ENCODE measurements at places on chromosomes 5 and 9.

DNA sequence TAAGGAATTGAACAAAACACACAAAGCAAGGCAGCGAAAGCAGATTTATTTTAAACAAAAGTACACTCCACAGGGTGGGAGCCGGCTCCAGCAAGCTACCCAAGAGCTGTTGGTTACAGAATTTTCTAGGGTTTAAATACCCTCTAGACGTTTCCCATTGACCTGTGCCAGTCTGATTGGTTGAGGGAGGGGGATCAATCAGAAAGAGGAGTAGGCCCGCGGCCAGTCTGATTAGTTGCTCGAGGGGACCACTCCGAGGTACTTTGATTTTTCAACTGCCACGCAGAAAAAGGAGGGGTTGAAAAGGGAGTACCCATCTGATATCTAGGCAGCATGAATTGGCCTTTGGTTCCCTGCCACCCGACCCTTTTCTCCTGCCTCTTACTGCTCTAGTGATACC, 998 bp downstream of the SRP19 start:
- DNase-seq: no peak

DNA sequence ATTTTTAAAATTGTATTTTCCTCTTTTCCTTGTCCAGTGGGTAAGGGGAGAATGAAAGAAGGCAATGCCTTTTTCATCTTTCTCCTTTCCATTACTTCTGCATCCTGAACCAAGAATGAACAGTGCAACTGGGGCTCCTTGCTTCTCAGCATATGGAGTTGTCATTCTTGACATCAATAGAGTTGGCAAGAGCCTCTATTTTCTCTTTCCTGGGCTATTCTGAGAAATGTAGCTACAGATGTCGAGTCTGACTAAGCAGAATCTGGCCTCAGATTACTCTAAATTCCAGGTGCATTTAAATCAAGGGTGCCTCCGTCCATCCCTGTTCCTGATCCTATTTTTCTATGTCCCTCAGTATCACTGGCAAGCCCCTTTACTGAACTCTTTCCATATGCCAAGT, 244.8 kb downstream of the GLIS3 start:
- no peak for DNase-seq

DNA sequence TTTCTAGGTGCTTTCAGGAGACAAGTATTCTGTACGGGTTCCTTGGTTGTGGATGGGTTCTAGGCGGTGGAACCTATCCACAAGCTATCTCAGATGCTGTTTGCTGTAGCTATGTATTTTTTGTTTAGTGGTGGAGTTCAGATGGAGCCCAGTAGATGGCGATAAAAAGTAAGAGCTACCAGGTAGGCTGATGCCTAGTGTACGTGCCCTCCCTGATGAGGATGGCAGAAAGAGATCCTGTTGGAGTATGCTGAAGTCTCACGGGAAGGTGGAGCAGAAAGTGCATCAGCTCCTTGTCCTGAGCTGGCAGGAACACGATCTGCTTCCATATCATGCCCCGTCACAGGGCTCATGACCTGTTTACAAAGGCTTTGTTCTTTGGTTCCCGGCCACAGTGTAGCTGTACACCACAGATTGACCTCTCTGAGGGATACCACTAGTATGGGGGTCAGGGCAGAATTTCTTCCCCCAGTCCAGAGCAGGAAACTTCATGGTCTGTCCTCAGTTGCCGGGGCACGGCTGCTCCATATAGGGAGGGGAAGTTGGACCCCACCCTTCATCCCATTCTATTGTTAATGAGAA, 12.6 kb upstream of the UGT3A2 start:
- DNase-seq: no peak

DNA sequence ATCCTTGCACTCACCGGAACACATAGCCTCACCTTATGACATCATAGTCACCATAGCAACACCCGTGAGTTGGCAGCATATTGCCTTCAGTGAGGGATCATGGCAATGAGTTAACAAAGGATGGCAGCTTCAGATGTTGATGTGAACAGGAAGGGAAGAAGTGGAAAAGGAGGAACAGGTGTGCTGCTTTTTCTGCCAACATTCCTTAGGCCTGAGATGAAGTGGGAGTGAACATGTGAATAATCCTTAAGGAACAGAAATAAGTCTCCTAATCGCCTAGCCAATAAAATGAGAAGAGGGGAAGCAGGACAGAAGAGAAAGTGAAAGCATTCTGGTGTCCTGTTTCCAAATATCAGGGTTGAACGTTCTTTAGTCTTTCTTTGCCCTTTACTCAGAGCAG, 360.0 kb downstream of the BRINP1 start:
- DNase-seq: no peak

DNA sequence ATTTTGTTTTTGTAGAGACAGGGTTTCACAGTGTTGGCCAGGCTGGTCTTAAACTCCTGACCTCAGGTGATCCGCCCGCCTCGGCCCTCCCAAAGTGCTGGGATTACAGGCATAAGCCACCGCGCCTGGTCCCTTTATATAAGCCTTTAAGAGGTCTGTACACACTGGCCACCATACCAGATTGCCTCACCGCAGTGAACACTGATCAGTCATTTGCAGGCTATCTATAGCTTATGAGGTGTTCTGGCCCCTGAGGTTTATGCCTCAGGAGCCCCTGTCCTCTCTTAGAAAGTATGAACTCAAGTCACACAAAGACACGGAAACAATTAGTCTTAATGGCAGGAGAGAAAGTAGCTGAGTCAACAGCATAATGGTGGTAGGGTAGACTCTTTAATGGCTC, 14.6 kb downstream of the HINT1 start:
- no peak for DNase-seq

DNA sequence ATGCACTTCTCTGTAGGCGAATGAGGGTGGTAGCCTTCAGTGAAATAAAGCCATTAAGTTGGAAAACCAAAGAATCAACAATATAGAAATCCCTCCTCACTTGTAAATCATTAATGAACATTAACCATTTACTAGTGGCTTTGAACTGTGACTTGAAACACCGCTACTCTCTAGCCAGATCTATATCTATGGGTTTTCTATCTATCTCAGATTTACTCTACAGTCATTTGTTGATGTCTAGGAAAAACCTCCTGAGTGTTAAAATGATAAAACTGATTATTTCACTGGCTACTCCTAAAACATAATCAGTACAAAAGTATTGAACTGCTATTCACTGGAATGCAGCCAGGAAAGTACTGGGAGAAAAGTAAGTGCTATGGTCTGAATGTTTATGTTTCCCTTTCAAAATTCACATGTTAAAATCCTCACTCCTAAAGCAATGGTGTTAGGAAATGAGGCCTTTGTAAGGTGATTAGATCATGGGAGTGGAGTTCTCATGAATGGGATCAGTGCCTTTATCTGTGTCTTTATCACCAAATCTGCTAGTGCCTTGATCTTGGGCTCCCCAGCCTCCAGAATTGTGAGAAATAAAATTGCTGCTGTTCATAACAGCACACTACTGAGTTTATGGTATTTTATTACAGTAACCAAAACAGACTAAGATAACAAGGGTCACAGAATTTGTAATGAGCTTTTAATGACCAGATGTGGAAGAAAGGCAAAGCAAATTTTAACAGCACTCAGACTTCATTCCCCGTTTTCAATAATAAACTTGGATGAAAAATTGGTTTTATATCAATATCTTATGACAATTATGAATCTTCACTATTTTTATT, 8.6 kb upstream of the OXCT1 start:
- no peak for DNase-seq

- DNase-seq: no peak
These were observed 148.5 kb downstream of the BNC2 start for GRCh38 chr9:16721972-16722371.

All from activated CD4-positive, alpha-beta T cell treated with anti-CD3 and anti-CD28 coated beads for 24 hours (primary cell).